ENCODE measurements at places on chromosomes 4 and X. TPM values are rescaled to one million over a fixed set of nuclear protein-coding genes. Genes with fewer than 3 reads are reported as not detected.

- peak; percentile 14 for DNase-seq
Measured at GRCh38 chr4:37715889-37716402, 29.8 kb upstream of the RELL1 start.

- DNase-seq = peak; percentile 86
Measured at GRCh38 chrX:34778916-34779315, 121.8 kb upstream of the TMEM47 start.

The CT47B1 gene
- not detected for total RNA-seq

DNA sequence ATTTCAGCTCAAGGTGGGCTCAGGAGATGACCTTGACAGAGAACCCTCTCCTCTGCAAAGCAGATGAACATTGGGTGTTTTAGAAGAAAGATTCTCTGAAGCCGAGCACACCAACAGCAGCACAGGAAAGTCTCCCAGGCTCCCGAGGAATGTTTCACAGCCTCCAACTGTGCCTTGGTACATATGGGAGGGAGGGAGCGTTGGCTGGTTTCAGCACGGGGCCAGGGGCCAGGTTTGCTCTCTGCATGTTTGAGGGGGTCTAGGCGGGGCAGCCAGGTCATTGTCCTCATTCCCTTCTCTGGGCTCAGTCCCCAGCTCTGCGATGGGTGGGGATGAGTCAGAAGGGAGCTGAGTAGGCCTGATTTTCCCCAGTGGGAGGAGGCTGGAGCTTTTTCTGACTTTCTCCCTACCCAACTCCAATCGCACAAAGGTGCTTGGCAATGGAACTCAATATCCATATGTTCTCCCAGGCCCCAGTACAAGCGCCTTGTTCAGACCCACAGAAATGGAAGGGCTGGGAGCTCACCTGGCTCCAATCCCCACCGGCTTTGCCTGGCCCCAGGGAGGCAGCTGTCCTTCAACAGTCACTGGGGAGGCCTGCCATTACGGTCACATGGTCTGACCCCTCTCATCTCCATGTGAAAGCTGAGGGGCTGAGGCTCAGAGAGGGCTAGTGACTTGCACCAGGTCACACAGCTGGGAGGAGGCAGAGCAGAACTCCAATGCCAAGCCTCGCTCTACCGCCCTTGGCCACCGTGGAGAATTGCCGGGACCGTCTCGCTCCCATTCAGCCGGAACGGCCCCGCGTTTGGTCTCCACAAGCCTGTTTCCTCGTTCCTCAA is 108.4 kb upstream of the AFAP1 start:
- peak; percentile 24 for DNase-seq

- no peak for DNase-seq
Measured at GRCh38 chr4:48781968-48782367, 1.9 kb upstream of the FRYL start.

The MAGIX gene
- 1.3 TPM for total RNA-seq

The PCDH10 gene
- total RNA-seq = not detected

The TCEAL9 gene
- total RNA-seq = 107 TPM

The GYG2 gene
- 0.43 TPM for total RNA-seq

The NAP1L2 gene
- total RNA-seq = not detected

DNA sequence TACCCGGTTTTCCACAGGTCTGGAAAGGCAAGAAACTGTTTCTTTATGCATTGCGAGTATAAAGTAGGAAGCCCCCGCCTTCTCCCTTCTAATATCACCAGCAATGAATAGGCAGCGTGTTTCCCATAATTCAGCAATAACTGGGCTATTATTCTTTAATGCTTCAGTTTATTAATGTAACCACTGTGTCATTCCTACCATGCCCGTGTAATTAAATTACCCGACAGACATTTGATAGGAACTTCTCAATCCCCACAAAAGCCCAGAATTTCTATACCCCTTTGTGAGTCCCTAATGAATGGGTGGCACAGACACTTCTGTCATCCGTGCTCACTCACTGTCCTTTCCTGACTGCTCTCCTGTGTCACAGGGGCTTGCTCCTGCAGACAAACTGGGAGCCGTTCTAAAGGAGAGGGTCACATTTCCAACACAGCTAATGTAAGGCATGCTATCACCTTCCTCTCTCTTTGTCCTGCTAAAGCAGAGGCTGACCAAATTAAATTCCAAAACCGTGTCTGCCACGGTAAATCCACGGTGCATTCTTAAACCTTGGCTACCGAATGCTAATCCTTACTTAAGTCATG is 108.5 kb upstream of the MID1 start:
- DNase-seq = no peak

GRCh38 chr4:157196046-157196445 is 24.5 kb upstream of the GRIA2 start:
- no peak for DNase-seq

- DNase-seq = peak; percentile 3
Measured at GRCh38 chr4:126733301-126733700, 899.5 kb upstream of the INTU start.

The GNRHR gene
- not detected for total RNA-seq

DNA sequence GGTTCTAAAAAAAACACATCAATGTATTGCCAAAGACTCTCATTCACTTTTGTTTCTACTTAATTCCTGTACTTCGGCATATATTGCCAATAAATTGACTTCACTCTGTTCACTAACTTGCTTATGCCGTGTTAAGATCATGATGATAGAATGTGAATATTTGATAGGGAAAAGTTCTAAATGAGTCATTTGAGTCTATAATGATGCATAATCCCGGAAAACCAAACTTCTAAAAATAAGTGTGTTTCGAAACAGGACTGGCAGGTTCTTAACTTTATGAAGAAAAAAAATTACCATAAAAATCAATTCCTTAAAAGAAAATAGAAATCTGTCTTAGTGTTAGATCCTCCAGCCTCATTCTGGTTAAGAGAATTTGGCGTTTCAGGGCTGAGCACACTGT is 387.5 kb upstream of the FTHL17 start:
- peak; percentile 60 for DNase-seq

GRCh38 chr4:18194278-18194677 is 172.7 kb upstream of the LCORL start:
- DNase-seq = no peak

GRCh38 chrX:31603411-31604120 is 531.7 kb upstream of the FTHL17 start:
- peak; percentile 2 for DNase-seq

The TEX13C gene
- not detected for total RNA-seq

DNA sequence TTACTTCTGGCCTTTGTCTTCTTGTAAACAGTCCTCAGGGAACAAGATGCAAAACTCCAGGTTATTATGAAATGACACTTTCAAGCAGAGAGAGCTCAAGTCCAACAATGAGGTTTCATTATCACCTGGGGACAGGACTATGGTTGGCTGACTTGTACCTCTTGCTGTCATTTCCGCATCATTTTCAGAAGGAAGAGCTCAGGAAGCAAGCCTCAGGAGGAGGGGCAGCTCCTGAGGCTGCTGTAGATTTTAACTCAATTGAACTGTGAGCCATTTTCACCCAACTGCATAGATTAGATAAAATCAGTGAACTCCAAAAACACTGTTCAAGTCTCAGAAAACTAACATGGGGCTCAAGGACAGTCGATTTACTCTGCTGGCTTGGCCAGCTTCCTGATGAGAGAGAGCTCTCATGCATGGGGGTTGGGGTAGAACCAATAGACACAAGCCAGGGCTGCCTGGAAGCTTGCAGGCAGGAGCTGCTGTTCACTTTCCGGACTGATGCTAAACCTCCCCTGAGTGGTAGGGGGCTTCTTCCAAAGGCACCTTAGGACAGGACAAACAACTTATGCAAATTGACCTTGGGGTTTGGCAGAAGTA is 23.6 kb downstream of the TMEM255A start:
- DNase-seq = no peak

DNA sequence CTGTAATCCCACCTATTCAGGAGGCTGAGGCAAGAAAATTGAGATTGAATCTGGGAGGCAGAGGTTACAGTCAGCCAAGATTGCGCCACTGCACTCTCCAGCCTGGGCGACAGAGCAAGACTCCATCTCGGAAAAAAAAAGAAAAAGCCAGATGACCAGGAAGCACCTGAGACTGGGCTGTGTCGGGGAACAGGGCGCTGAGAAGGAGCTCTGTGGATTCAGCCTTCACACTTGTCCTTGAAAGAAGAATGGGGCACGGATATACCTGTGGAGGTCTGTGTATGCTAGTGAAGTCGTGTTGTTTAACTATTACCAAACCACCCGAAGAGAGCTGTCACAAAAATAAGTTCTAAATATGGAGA is 39.3 kb upstream of the TADA2B start:
- DNase-seq = no peak

DNA sequence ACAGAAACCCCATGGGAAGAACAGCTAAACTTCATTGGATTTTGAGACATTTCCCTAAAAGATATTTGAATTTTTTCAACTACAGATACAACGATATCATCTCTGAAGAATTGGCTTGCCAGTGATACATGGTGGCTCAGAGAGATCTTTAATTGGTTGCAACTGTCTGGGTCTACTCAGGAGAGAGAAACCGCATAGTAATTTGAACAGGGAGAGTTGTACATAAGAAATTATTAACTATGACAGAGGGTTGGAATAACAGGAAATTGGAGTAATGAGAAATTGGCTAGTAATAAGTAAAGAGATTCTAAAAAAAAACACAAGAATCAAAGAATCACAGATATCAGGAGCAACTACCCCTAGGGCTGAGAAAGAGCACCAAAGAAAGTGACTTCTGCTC is 118.4 kb downstream of the KLHL13 start:
- no peak for DNase-seq

DNA sequence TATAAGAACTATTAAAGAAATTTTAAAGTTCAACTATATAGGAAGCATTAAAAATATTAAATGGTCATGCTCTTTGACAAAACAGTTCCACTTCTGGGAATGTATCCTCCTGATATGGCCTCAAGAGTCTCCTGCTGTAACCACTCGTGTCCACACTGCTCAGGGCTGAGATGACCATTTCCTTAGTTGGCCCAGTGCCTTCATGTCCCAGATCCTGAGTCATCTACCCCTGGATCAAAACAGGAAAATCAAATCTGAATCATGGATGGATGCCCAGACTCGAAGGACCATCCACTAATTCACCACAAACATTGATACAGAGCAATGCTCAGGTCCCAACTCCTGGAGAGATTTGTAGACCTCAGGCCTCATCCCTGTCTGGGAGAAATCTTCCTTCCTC is 44.7 kb downstream of the GPRASP3 start:
- DNase-seq = peak; percentile 69

The SSX2B gene
- total RNA-seq = not detected

DNA sequence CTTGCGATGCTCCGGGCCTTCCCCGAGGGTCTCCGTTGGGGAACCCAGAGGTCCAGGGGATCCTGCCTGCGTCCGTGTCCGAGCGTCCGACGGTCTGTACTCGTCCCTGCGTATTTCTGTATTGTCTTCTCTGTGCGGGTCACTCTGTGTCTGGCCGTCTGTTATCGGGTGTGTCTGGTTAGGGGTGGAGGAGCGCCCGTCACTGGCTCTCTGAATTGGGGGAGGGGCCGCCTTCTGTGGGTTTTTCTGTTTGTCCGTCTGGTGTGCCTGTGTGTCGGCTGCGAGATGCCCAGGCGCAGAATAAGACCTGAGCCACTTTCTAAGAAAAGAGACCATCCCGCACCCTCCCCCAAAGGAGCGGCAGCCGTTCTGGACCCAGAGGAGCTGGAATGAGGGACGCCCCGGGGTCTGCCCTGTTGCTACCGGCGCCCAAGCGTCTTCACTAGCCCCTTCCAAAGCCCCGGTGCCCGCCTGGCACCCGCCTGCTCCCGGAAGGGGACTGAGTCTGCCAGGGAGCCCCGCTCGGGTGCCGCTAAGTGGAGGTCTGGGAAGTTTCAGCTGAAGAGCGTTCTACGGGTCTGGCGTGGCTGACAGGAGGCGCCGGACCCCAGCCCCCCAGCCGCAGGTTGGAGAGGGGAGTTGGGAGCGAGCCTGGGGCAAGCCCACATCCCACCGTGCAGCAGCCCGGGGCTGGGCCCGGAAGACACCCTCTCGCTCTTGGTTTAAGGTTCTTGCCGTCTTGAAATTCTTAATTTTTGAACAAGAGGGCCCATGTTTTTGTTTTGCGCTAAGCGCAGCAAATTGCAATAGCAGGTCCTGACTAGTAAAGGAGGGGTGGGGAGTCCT is 1.0 kb upstream of the OTOP1 start:
- no peak for DNase-seq

DNA sequence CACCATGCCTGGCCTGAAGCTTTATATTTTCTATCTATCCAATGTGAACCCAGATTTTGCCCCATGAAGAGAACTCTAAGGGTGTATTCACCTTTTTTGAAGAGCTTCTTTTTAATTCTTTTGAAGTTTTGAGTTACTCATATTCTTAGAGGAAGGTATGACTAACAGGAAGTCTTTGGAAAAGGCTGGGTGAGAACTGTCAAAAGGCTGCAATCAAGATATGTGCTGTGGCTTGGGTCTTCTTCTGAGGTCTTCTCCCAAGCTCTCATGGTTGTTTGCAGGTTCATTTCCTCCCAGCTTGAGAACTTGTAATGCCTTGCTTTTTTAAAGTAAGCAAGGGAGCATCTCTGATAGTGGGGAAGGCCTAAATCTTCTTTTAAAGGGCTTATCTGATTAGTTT is 3.1 kb upstream of the C4orf17 start:
- no peak for DNase-seq

DNA sequence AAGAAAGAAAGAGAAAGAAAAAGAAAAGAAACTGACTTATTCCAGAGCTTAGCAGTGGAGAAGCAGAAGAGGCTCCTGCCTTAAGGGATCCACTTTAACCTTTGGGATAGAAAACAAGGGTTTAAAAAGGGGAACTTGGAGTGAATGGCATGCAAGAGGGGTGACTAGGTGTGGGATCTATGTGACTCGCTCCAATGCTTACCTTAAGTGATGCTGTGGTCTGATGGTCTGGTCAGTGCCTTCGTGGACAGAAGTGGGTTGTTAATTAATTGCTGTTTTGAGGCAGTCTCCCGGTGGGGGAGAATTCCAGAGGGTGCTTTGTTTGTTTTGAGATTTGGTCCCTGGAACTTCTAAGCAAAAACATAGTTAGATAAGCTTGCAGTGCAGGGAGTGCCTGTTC is 21.1 kb upstream of the RHOXF1 start:
- DNase-seq = no peak

Measured in GM23248 (cell line).